ENCODE measurements at places on chromosomes 4 and X.

GRCh38 chr4:20544645-20545044, 155.6 kb upstream of the PACRGL start:
- DNase-seq, result no peak

- no peak for DNase-seq
These were observed 103.5 kb downstream of the TECRL start for GRCh38 chr4:64305565-64306254.

- DNase-seq, result no peak
These were observed 354.9 kb downstream of the RPA4 start for GRCh38 chrX:97238632-97239031.

DNA sequence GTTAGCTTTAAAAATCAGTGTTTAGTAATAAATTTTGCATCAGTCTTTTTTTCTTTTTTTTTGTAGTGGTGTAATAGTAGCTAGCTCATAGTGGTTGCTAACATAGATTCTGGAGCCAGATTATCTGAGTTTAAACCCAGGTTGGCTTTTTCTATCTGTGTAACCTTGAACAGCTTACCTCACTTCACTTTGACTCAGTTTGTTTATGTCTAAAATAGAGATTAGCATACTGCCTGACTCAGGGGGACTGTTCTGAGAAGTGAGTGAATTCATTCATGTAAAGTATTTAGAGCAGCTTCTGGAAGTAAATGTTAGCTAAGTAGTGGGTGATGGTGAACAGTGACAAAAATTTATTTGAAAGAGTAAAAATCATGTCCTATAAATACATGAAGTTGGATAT, 32.9 kb downstream of the CPEB2 start:
- DNase-seq, result no peak

GRCh38 chr4:111263836-111264235, 641.0 kb upstream of the PITX2 start:
- no peak for DNase-seq

DNA sequence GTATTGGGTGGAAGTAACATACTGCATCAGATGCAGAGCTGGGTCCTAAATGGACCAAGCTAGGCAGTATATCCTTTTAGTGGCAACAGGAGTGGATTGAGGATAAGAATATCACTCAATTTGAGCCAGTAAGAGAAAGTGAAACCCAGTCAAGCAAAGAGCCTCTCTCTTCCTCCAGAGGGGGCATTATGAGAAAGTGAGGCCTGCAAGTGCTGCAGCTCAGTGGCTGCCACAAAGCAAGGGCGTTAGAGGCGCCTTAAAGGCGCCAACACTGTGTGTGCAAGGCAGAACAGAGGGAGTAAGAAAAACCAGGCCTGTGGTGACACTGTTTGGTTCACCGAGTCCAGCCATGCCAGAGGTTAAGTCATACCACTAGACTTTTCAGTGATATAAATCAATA, 17.5 kb downstream of the STX18 start:
- no peak for DNase-seq

- DNase-seq, result no peak
These were observed 488.9 kb upstream of the PCDH10 start for GRCh38 chr4:132660181-132660580.

DNA sequence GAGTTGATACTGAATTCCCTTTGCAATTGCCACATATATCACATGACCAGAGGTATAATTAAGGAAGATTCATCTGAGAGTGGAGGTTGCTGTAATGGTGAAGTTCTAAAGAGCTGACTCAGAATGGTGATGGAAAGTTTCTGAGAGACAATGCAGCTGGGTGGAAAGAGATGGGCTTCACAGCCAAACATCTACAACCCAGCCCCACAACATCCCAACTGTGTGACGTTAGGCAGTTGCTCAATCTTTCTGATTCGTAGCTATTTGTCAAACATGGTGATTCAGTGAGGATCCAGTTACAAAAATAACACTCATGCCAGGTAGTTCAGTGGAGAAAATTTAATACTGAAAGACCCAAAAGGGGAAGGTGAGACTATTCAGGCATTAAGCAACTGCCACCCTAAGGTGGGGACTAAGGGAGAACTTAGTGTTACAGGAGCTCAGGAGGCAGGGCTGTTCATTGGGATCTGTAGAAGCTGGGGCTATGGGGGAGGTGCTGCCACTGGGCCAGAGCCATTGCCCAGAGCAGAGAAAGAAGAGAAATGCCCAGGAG, 6.9 kb upstream of the AFF1 start:
- DNase-seq, result no peak

GRCh38 chr4:19936476-19936875, 315.2 kb upstream of the SLIT2 start:
- no peak for DNase-seq

GRCh38 chr4:167234316-167234881, at the start of gene SPOCK3:
Gene SPOCK3, minus strand, starts transcription at chr4:167234494.
- no peak for DNase-seq

DNA sequence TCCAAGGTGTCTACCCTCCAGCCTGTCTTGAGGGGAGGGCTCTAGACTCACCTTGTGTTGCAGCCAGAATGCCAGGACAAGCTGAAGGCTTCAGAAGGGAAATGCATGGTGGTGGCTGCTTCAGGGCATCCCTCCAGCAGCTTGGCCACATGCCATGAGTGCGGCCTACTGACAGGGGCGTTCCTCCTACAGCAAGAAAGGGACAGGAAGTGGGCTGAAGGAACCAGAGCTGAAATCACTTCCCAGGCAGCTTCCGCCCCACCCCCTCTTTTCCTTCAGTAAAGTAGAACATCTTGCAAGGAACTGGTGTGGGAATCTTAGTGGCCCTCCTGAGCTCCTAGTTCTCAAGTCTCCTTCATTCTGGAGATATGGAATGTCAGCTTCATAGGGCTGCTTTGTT, 167.5 kb upstream of the DGKK start:
- DNase-seq, result no peak

DNA sequence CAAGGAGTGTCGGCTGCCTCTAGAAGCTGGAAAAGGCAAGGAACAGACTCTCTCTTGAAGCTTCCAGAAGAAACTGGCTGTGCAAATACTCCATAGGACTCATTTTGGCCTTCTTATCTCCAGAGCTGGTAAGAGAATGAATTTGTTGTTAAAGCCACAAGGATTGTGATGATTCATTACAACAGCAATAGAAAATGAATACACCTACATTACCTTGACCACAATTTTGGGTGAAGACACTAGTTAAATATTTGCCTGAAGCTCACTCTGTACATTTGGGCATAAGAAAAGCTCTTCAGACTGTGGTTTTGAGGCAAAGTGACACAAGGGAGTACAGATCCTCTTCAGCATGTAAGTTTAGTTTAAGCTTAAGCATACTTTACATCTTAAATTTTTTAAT, 134.5 kb upstream of the TLL1 start:
- DNase-seq, result no peak

- no peak for DNase-seq
These were observed 51.0 kb downstream of the ATXN3L start for GRCh38 chrX:13268874-13269273.

DNA sequence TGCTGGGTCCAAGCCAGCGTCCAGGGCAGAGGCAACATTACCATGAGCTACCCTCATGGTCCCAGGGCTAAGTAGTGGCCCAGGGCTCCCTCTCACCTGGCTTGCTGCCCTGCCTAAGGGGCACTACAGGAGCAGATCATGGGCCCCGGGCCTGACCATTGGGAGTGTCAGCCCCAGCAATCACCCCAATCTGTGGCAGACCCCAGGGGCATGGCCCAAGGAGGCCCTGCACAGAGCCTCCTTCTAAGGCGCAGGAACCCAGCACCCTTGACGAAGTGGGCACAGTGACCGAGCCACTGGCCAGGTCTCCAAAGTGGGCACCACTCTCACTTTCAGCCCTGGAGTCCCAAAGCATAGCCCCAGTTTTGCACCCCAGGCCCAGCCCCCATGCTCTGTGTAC, 667.1 kb downstream of the SH3BGRL start:
- no peak for DNase-seq

GRCh38 chrX:29478336-29479069, 736.9 kb upstream of the MAGEB2 start:
- no peak for DNase-seq

DNA sequence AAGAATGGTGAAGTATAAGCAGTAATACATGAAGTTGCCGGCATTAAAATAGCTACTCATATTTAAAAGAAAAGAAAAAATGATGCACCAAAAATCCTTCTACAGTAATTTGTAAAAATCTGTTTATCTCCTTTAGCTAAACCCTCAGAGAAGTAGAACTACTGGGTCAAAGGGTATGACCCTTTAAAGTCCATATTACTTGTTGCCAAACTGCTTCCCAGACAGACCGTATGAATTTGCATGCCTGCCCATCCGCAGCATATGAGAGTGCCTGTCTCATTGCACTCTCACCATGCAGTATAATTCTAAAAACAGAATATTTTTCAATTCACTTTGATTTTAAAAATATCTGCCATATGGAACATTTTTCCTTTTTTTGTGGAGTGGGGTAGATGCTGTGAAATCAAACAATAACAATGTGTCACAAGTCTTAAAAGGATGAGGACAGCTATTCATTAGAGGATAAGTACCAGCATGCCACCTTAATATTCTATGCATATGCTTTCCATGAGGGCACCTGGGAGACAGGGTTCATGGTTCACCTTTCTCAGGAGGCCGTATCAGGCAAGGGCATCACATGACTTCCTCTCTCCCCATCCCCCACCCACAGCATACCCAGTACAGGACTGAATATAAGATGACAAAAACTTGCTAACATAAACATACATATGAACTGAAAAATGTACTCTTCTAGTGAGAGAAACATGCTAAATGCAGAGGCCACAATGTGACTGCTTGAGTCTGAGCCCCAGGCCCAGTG, 17.8 kb downstream of the ZDHHC9 start:
- no peak for DNase-seq

DNA sequence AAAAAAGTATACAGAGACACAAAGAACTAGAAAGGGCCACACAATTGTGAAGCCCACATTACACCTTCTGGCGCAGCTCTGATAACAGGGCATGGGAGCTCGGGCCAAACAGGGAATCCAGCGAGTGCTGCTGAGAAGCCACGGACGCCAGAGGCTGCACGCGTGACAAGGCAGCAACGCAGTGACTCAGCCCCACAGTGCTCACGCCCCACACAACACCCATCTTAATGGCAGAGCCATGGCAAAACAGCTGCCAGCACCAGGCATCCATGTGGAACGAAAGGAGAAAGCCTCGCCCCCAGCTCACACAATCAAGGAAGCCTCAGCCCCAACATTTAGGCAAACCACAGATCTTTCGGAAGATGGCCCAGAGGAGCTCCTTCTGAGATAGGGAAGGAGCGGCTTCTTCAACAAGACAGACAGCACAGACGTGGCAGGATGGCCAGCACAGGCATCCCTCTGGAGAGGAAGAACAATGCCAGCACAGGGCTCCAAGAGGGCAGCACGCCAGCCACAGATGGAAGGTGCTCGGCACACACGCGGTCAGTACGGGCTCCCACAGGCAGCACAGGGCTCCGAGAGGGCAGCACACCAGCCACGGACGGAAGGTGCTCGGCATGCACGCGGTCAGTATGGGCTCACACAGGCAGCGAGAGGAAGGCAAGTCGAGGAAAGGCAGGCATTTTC, 33.1 kb downstream of the GAK start:
- DNase-seq, result no peak

DNA sequence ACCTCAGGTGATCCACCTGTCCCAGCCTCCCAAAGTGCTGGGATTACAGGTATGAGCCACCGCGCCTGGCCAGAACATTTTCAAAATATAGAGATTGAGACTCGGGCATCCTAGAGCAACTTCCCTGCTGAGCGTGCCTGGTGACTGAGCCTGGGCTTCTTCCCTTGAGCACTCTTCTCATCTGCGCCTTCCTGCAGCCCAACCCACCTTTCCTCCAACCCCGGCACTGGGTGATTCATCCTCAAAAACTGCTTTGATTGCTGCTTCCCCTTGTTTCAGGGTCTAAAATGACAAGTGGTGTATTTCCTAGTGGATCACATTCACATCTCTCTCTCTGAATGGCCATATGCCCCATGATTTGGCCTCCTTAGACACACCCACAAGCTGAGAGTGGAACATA, 37.8 kb downstream of the PHKA2 start:
- DNase-seq, result no peak

DNA sequence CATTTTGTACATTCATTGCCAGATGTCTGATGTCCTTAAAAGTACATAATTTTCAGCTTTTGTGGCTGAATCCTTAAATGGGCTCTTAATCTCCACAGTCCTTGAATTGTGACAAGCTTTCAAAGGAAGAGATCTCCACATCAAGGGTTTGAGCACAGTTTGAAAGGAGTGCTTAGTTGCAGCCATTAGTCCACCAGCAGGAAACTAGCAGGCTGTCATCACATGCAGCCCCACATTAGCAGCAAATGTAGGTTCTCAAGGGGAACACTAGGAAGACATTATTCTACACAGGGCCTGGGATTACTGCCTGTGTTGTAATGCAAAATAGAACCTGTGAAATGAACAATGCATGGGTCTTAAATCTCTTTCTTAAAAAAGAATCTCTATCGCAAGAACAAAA, 173.2 kb downstream of the CBLL2 start:
- DNase-seq, result no peak

- DNase-seq, result no peak
These were observed 777.8 kb upstream of the FRG1 start for GRCh38 chr4:189162888-189163287.

GRCh38 chr4:113383111-113383785, 333.8 kb downstream of the ANK2 start:
- no peak for DNase-seq

- no peak for DNase-seq
These were observed 390.5 kb upstream of the TECRL start for GRCh38 chr4:64799751-64800150.

- no peak for DNase-seq
These were observed 172.8 kb downstream of the SHROOM3 start for GRCh38 chr4:76607846-76608245.

GRCh38 chrX:108217876-108218275, 126.3 kb downstream of the ATG4A start:
- no peak for DNase-seq

- no peak for DNase-seq
These were observed 28.4 kb upstream of the WFS1 start for GRCh38 chr4:6241062-6241845.

GRCh38 chr4:65535113-65535512, 135.2 kb downstream of the EPHA5 start:
- DNase-seq, result no peak

GRCh38 chr4:115201042-115201330, 87.6 kb upstream of the NDST4 start:
- DNase-seq, result no peak

DNA sequence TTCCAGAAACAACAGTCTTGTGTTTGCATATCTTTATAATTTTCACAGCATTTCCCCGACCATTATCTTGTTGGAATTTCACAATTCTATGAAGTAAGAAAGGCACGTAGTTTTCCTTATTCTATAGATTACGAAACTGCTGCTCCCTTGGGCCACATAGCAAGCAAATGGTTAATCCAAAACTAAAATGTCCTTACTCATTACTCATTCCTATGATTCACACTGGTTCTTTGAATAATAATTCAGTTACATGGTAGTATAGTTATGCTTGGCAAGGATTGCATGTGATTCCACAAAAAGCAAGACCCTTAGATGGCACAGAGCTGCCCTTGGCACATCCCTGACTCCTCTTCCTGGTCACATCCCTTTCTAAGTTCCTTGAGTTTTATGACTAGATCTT, 51.2 kb downstream of the OR13H1 start:
- DNase-seq, result no peak

All from stimulated activated CD4-positive, alpha-beta T cell treated with anti-CD3 and anti-CD28 coated beads, Interleukin-4, amount 100 ng/mL, for 48 hours (primary cell).